Fibroblast of the aortic adventitia (primary cell): ENCODE measurements at places on chromosomes 2 and 18.

- no peak for DNase-seq
Observed at GRCh38 chr18:30999186-30999585, 43.4 kb downstream of the DSC3 start.

DNA sequence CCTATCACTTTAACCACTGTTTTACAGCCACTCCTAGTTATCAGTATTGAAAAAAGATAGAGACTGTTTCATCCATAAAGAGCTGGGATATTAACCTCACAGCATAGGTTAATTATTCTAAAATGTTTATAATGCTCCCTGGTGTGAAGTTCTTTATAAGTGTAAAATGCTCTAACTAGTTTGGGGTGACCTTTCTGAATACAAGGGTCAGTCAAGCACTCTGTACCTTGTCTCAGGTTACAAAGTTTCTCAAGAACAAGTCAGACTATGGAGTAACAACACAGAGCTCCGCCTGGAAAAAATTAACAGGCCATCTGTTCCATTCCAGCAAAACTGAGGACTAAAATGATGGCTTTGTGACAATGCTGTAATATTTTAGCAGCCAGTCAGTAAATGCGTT, 107.4 kb downstream of the NOL4 start:
- DNase-seq, result no peak

GRCh38 chr2:205218056-205218455, 464.2 kb upstream of the NRP2 start:
- peak; percentile 82 for DNase-seq

DNA sequence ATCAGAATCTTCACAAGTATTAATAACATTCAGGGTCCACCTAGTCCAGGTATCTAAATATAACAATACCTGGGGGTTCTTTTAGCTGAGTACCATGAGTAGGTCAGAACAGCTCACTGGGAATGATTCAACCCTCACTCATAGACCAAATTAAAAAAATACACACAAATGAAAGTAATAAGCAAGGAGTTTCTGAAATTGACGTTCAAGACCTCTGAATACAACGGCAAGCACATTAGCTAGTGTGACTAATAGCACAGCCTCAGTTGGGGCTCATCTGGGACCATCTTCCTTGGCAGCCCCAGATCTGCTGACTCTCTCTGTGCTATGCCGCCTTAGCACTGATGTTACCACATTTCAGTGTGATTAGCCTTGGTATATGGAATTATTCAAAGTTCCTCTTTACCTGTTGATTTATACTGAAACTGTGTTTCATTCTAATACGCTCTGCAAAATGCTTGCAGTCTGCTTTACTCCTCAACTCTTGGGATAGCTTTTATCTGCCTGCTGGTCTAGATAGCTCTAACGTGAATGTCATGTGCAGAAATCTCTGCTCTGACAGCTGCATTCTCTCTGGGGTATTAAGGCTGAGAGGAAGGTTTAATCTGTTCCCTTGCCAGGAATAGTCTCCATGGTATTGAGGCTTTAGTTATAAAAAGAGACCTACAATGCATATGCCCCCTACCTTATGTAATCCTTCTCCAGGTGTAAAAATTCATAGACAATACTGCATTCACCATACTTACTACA, 153.3 kb downstream of the METTL4 start:
- DNase-seq, result peak; percentile 32

DNA sequence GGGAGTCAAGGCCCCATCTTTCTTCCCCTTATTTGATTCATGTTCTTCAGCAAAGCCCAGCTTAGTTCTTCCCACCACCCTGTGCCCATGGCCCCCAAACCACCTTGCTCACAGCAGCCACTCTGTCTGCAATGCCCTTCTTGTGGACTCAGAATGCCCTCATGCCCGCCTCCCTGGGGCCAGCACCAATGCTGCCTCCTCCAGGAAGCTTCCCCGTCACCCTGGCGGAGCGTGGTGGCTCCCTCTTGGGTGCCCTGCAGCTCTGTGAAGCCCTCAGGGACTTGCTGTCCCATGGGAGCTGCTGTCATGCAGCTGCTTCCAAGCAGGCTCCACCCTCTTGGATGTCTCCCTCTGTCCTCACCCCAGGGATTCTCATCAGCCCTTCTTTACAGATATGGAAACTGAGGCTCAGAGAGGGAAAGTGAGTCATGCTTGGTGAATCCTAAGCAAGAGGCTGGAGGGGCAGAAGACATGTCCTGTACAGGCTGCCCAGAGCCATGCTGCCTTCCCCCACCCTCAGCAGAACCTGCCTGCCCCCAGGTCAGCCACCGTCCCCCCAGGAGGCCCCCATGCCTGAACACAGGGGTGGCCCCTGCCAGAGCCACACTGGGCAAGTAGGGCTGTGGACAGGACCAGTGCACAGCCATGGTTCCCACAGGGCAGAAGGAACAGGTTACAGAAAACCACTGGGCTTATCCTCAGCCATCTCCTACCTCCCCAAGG, 11.8 kb upstream of the DUSP2 start:
- no peak for DNase-seq

- DNase-seq, result no peak
Observed at GRCh38 chr18:64747803-64748202, 598.9 kb upstream of the LINC00305 start.

GRCh38 chr2:43345872-43346271, 119.5 kb upstream of the ZFP36L2 start:
- no peak for DNase-seq

DNA sequence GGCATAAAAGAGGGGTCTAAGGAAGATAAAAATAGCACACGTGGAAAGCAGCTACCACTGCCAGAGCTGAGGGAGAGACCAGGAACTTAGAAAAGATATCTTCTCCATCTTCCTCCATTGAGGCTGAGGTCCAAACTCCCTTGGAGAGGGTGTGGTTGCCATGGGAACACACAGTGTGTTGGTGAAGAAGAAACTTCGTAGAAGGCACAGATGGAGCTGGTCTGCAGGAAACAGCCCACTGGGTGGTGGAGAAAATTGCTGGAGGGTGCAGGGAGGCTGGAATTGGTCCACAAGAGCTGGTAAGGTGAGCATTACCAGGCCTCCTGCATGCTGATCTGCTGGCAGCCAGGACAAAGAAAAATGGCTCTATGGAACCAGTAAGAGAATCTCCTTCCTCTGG, 191.0 kb downstream of the HRH4 start:
- no peak for DNase-seq

- DNase-seq, result no peak
Observed at GRCh38 chr2:72109904-72110303, 37.8 kb downstream of the CYP26B1 start.

- DNase-seq, result peak; percentile 85
Observed at GRCh38 chr2:226337941-226338600, 461.5 kb downstream of the IRS1 start.

DNA sequence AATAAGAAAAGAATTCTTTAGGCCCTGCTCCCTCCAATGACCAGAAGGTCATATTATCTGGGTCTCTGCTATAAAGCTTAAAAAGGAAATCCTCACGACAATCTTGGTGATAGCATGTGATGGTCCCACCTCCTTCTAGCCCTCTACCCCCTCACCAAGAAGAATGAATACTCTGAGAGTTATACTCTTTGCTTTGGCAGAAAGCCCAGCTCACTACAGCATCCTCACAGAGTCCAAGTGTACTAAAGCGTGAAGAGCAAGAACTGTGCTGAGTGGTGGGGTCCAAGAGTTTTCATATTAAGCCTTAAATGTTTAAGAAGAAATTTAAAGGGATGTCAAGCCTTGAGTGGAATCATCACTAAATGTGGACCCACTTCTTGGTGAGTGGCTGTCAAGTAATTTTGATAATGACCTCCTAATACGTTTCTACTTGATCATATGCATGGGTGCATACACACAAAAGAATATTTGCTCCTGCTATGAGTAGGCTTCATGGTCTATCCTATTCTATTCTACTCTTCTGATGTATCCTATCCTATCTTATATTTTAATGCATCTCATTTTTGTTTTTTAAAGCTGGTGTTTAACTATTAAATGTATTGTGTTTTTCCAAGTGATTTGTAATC, 16.5 kb upstream of the SERPINB7 start:
- no peak for DNase-seq

DNA sequence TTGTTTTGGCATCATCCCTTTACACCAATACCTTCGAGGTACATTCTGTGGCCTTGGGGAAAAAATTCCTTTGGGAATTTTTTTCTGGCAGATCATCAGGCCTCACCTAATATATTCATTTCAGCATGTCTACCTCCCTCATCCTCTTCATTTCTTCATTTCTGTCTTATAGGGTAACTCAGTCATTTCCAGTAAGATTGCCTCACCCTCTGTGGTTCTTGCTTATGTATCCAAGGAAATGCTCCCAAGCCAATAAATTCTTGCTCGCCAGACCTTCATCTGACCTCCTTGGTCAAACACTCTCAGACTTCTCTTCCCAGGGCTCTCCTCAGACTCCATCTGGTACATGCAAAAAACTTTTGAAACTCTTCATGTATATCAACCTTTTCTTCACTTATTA, 265.6 kb downstream of the TMX3 start:
- DNase-seq, result peak; percentile 90

DNA sequence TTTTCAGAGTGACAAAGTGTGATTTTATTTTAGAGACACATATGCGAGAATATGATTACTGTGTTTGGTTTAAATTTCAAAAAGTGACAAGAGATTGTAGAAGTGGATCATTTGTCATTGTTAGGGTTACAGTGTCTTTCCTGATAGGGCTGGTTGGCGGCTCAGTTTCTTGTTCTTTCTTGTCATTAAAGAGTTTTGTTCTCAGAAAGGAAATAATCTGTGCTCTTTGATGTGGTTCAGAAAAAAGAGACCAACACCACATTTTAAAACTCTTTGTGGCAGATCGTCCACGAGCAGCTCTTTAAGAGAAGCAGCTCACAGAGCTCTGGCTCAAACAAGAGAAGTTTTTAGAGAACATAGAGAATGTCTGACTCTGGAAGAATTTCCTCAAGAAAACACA, 45.6 kb upstream of the ZNF532 start:
- no peak for DNase-seq

GRCh38 chr2:196448407-196449079, 191.0 kb upstream of the CCDC150 start:
- DNase-seq, result no peak
